ENCODE measurements at places on chromosomes 13 and 19.

DNA sequence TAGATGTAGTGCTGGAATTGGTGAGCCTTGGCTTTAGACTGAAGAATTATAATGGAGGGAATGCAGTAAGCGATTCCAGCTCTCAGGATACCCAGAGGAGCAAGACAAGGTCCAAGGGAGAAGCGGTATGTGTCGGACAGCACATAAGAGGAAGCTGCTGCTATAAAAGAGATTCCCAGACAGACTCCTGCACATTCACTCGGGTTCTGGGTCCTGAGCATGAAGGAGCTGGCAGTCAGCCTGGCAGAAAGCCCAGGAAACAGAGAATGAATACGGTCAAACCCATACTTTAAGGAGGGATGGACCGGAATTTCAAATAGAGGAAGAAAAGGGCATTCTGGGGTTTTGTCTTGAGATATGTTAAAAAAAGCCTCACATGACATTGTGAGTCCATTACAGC, 308.3 kb downstream of the DNAJC15 start:
- DNase-seq, result no peak

- no peak for DNase-seq
These were observed 14.0 kb downstream of the KLK4 start for GRCh38 chr19:50897191-50897607.

DNA sequence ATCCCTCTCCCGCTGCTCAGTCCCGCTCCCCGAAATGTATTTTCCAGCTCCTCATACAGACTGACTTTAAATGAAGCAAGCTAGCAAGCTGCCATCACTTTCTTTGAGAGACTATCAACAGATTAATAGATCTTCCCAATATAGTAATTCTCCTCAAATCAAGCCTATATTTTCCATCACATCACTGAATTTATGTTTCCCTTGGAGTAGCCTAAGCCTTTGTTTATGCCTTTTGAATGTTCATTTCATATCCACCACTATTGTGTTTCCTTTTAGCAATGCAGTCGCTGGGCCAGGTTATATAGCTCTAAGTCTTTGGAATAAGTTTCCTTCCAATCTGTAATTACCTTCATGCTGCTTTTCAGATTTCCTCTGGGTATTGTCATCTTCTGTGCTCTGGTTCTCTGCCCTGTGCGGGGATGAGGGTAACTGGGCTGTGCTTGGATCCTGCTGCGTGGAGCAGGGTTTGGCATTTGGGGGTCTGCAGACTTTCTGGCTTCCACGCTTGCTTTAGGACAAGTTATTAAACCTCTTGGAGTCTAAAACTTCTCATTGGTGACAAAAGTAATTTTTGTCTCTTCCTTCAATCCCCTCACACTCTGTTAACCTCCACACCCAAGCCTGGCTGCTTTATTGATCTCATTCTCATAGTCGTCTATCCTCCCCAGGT, 256.9 kb downstream of the DLEU7 start:
- DNase-seq, result no peak

DNA sequence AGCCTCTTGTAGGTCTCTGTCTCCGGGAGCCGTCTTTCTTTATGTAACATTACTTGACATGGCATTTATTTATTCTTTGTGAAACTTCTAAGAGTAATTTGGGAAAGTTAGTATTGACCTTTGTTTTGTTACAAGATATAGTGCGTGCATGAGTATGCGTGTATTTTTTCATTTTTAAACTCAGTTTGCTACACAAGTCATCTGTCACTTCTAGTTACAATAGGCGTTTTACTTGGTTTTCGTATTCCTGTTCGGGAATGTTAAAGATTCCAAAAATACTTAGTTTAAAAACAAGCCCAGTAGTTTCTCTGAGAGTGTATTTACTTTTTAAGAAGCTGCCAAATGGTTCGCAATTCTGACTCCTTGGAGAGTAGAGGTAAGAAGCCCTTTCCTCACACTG, 3.2 kb downstream of the PDS5B start:
- no peak for DNase-seq

- peak; percentile 20 for DNase-seq
These were observed 7.5 kb upstream of the OR10H5 start for GRCh38 chr19:15779756-15780476.

GRCh38 chr13:20877902-20878301, 24.6 kb downstream of the XPO4 start:
- no peak for DNase-seq

- peak; percentile 13 for DNase-seq
These were observed 87.6 kb downstream of the IRS2 start for GRCh38 chr13:109698779-109699178.

DNA sequence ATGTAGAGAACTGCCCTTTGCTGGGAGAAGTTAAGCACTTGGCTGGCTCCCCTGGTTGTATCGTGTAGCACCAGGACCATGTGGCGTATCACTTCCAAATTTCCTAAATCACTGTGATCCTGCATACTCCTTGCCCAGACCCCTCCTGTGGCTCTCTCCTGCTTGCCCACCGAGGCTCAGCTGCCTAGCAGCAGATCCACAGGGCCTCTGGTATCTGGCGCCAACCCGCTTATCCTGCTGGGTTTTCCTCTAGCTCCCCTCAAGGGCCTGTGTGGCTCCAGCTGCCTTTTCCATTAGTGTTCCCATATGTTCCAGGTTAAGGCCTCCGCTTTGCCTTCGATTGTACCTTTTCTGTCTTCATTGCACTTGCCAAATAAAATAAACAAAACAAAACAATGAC, 16.5 kb downstream of the LRCH1 start:
- DNase-seq, result no peak

- DNase-seq, result no peak
These were observed 3.0 kb upstream of the TGFBR3L start for GRCh38 chr19:7911508-7912143.
